ENCODE measurements at places on chromosomes 3 and 15. TPM values are rescaled to one million over a fixed set of nuclear protein-coding genes. Genes with fewer than 3 reads are reported as not detected.

Gene SLC51B
- not detected for total RNA-seq

Gene STAB1
- total RNA-seq: 0.90 TPM

Gene CYP1A2
- total RNA-seq: not detected

Gene ANKDD1A
- total RNA-seq: 2.9 TPM

Gene CDCP1
- total RNA-seq: 32.8 TPM

Gene KIF15
- total RNA-seq: 17.1 TPM

Gene GPR156
- total RNA-seq: 0.90 TPM

Gene CFAP91
- total RNA-seq: 0.98 TPM

Gene VGLL3
- total RNA-seq: 47.4 TPM

Gene MITF
- total RNA-seq: 6.1 TPM

Gene FAM81A
- total RNA-seq: 2.6 TPM
